Stimulated activated CD4-positive, alpha-beta T cell treated with anti-CD3 and anti-CD28 coated beads, Interleukin-12 subunit alpha, Interleukin-12 subunit beta, amount 100 ng/mL, for 48 hours (primary cell): ENCODE measurements at places on chromosomes 1 and 21.

GRCh38 chr21:41663805-41664788 lies 102.8 kb downstream of the RIPK4 start:
- DNase-seq: no peak

DNA sequence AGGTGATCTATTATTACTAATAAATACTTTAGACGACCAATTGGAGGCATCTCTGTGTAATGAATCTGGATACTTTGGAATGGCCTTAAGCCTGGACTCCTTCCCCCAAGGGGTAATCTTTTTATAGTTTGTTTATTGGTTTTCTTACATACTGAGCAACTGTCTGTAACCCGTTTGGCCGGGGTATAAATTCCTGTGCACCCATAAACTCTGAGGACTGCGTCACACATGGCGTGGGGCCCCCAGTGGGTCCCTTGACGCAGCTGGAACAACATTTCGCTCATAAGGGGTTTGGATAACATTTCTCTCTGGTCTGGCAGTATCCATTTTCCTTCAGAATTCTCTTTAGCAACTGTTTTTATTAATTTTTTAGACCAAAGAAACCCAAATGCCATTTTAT lies 26.5 kb downstream of the SCCPDH start:
- no peak for DNase-seq

- no peak for DNase-seq
Observed at GRCh38 chr1:73637264-73637663, 560.7 kb downstream of the LRRIQ3 start.

GRCh38 chr1:201384406-201384782 lies 6.9 kb upstream of the TNNT2 start:
- DNase-seq: no peak

- no peak for DNase-seq
Observed at GRCh38 chr1:29123053-29123886, 433 bp downstream of the TMEM200B start.

DNA sequence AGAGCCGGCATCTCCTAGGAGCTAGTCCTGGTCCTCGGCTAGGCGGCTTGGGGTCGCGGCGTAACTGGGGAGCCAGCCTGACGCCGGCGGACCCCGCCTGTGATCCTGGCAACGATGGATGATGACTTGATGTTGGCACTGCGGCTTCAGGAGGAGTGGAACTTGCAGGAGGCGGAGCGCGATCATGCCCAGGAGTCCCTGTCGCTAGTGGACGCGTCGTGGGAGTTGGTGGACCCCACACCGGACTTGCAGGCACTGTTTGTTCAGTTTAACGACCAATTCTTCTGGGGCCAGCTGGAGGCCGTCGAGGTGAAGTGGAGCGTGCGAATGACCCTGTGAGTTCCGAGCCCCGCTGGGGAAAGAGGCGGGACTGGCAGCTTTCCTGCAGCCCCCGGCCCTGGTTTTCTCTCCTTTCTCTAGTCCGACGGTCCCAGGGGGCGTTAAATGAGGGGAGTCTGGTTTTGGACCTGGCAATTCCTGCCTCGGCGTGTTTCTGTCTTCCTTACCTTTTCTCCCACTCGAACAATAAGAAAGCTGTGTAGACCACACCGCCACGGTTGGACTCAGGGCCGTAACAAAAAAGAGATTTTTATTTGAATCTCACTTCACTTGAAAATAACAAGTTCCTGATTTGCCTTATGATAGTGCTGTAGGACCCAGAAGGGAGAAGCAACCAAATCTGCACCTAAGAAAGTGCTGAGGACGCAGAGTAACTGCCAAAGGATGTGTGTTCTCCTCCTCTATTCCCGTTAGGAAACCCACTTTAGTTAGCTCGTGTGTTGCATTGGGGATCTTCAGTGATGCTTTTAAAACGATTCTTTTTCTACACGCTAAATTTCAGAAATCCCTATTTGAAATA lies at the start of gene SPRTN:
TSS of gene SPRTN (plus strand) at position 24 of the 859 bp plus-strand sequence. CDS start at position 115, 91 bp downstream.
- DNase-seq: no peak

DNA sequence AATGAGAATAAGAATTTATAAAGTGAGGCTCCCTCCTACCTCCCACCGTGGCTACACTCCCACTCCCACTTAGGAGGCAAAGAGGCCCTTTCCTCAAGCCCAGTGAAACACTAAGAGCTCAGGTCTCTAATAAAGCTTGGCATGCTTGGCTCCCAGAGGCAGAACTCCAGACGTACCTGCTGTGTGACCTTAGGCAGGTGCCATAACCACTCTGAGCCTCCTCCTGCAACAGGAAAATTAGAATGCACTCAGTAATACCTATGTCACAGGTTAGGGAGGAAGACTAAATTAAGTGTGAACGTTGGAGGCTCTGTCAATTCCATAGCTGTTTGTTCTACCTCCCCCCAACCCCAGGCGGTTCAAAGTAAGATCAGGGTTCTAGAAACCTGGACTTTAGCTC lies 16.5 kb upstream of the SLC26A9 start:
- DNase-seq: no peak

- no peak for DNase-seq
Observed at GRCh38 chr1:236608930-236609726, 4.8 kb upstream of the HEATR1 start.

DNA sequence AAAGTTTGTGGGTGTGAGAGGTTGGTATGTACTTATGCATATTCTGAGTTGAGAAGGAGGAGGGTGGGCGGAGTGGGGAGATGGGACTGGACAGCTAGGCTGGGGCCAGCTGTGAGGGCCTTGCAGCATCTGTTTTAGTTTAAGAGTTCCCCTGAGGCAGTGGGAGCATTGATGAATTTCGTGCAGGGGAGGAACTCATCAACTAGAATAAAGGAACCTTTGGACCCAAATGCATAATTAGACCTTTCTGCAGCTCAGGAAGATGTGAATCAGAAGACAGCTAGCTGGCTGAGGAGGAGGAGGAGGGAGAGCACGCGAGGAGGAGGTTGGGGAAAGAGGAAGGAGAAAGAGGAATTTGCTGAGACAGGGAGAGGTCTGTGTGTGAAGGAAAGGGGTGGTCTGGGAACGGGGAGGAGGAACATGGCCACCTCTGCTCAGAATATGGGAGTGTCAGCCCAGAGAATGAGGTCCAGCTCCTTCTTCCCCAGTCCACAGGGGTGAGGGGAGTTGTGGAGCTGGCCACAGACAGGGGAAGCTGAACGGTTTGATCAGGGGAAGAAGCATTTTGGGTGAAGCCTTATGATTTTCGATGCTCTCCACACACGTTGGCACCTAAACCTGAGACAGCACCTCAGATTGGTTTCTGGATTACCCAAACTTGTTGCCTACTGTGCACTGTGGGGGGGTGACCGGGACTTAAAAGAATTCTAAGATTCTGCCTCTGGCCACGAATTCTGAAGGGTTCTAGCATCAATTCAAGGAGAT lies 27.7 kb downstream of the MYOG start:
- DNase-seq: no peak

- DNase-seq: no peak
Observed at GRCh38 chr1:59730759-59731478, 83.8 kb upstream of the HOOK1 start.

DNA sequence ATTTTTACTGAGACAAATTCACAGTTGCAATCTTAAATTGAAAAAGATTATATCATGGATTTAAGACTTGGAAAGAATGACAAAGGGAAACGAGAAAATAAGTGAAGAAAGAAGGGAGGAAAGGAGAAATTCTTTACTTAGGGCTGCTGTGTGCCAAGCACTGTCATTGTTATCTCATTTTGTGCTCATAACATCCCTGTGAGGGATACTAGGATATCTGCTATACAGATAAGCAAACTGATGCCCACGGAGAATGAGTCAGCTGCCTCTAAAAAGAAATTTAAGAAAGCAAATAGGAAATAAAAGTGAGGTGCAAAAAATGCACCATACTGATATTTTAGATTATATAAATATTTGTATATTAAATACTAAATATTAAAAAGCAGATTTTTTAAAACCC lies 183.6 kb upstream of the NR5A2 start:
- no peak for DNase-seq

GRCh38 chr1:198788561-198789064 lies 149.8 kb downstream of the PTPRC start:
- DNase-seq: no peak

GRCh38 chr1:156840186-156840897 lies 18.6 kb downstream of the INSRR start:
- no peak for DNase-seq

DNA sequence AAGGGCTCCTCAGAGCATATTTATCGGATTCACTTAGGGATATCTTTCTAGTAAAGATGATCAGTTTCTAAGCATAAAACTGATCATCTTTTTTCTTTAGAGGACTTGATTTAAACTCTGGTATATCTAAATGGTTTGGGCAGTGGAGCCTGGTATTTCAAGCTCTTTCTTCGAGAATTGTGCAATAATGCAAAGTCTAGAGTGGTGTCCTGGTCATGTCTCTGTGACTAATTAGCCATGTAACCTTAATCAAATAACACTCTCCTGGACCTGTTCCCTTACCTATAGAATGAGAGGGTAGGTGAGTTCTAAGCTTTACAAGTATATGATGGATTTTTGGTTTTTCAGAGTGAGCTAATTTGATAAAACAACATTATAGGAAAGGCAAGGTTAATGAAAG lies 225.2 kb downstream of the RPS6KC1 start:
- no peak for DNase-seq

DNA sequence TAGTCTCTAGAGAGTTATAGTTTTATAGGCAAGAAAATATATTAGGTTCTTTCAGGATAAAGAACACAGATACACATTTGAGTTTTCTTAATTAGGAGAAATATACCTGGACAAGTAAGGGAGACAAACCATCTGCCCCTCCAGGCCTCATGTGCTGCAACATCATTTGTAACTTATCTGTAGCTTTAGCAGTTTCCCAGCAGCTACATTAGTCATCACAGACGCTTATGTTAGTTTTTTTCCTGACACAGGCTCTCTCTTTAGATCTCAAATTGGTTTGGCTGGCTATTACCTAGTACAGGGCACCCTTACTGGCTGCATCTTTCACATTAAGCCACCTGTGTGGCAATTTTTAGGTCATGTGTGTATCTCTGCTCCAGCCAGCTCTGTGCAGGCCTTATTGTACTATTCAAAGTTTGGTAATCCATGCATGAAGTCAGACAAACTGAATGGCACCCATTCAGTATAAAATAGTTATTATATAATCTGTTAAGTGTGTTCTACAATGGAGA lies 25.9 kb downstream of the GNPAT start:
- no peak for DNase-seq

DNA sequence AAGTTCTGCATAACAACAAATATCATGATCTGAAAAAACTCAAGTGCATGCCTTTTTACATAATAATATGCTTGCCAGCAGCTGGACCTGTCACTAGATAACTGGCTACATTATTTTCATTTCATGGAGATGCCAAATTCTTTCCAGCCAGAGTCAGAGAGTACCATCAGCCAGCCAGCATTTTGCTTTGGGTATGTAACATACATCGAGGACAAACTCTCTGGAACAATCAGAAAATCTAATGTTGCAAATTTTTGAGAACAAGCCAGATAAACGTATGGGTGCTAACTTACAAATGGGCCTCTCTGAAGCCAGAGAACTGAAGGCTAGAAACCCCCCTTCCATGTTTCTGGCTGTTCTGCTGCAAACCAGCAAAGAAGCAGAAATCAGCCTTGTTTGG lies 76.3 kb upstream of the BACE2 start:
- no peak for DNase-seq

DNA sequence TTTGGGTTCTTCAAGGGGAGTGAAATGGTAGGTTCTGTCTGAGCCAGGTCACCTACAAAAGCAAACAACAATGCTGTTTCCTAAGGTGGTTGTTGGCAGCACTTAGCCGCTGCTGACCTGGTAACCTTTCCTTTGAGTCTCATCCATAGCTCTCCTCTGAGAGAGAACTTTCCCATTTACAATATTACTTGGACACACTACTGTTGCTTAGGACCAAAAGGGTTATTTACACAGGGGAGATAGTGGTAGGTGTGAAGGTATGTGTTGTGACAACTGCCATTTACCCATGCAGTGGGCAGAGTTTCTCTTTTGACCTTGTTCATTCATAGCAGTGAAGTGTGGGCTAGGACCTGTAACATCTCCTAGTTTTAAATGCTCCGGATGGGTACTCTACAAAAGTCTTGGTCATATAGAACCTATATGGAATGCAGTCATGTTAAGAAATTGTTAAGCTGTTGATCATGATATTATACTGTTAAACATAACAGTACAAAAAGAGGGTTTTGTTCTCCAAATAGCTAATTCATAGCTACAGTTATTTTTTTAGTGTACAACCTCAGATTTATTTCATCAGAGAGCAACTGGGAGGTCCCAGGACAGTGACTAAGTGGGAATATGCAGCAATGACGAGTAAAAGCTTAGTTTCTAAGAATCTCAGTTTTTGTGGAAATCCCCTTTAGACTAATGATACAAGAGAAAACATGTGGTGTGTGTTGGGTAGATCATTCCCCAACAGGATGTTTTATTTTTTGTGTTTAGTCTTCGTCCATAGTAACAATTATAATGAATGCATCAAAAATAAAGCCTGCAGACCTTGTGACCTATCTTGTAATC lies 219.7 kb downstream of the NFIA start:
- peak; percentile 24 for DNase-seq

GRCh38 chr1:44336668-44337067 lies 18.4 kb downstream of the ERI3 start:
- DNase-seq: no peak

- DNase-seq: no peak
Observed at GRCh38 chr1:21914880-21915640, 22.1 kb downstream of the HSPG2 start.

- no peak for DNase-seq
Observed at GRCh38 chr1:63773496-63773814, 362 bp upstream of the ROR1 start.

- DNase-seq: no peak
Observed at GRCh38 chr1:226093621-226094020, 31.1 kb downstream of the H3-3A start.

DNA sequence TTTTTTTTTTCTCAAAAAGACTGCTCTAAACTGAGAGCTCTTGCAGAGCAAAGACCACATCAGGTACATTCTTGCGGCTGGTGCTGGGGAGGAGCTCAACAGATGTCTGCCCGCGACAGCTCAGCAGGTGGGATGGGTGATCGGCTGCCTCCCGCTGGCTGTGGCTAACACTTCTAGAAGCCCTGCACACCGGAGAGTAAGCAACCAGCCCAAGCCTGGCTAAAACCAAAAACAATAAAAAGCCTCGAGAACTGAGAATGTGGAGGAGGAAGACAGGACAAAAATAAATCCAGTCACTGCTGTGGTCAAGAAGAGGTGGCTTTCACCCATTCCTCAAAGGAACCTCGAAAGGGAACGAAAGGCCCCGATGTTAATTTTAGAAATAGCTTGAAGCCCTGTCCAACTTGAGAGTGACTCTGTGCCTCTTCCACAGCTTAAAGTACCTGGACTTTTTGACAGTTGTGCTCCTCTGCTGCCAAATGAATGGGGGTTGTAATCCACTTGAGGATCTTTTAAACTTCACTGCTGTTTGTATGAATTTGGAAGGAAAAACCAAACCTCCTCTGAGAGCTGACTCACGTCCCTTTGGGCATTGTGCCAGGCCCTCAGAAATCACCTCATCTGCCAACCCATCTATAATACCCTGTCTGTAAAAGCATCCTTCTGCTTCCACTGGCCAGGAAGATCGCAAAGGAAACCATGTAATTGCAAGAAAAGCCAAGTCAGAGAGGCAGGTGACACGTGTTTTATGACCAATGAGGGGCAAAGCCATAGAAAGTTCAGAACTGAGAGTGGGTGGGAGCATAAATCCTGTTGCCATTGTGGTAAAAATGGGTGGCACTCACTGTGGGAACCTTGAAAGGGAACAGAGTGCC lies 78.6 kb downstream of the KCNN3 start:
- peak; percentile 70 for DNase-seq
